ENCODE measurements at places on chromosomes 16 and 17. TPM values are rescaled to one million over a fixed set of nuclear protein-coding genes. Genes with fewer than 3 reads are reported as not detected.

GRCh38 chr17:16377941-16378341, 3.0 kb upstream of the UBB start:
- no peak for DNase-seq

KRT27 gene
- total RNA-seq: not detected

DNA sequence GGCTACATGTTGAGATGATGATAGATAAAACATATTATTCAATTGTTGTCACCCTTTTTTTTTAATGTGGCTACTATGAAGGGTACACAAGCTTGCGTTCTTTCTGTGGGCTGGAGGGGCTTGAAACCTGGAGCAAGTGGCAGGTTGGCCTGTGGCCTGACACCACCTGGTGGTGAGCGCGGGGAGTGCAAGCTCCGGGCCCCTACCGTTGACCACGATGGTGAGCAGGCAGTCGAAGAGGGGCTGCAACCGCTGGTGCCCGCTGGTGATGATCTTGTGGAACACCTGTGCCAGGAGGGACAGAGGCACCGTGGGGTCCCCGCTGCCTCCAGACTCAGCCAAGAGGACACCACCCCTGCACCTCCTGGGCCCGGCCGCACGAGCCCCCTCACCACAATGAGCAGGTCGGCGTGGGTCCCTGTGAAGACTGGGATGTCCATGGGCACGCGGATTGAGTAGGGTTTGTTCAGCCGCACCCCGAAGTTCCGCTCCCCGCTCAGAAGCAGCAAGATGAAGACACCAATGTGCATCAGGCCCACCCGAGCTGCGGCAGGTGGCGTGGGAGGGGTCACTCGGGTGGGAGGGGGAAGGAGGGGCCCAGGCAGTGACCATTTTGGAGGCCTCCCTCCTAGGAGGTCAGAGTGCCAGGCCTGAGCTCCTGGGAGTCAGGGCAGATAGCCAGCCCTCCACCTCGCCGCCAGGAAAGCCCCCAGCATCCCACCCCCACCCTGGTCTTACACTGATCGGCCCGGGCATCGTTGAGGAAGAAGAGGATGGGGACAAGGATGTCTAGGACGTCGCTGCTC, 14.4 kb downstream of the HID1 start:
- peak; percentile 79 for DNase-seq

PMP22 gene
- 6.5 TPM for total RNA-seq

DNA sequence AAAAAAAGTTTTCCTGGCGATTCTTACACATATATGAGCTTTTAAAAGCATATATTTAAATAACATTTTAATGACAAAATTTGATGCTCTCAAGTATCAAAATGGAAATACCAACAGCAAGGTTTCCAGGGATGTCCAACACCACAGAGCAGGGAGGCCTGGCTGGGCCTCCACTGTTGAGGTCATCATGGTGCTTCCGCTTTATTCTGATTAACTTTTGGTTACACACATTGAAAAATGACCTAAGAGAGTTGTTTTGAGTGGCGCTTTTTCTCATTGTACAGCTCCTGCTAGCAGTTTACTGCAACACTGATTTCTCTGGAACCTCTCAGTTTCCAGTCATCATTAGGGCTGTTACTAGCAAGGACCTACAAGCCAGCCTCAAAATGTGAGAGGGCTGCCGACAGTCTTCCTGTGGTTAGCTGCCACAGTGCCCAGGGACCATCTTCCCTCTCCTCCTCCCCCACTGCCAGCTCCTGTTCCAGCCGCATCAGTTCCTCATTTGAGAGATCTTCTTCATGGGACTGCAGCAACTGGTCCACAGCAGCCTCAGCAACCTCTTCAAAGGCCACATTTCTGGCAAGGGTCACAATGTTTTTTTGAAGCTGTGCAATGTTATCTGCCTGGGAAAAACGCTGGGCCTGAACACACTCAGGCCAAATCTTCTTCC, 21.3 kb downstream of the DEF8 start:
- no peak for DNase-seq

GRCh38 chr16:51418258-51418657, 267.2 kb upstream of the SALL1 start:
- DNase-seq: peak; percentile 60

DNA sequence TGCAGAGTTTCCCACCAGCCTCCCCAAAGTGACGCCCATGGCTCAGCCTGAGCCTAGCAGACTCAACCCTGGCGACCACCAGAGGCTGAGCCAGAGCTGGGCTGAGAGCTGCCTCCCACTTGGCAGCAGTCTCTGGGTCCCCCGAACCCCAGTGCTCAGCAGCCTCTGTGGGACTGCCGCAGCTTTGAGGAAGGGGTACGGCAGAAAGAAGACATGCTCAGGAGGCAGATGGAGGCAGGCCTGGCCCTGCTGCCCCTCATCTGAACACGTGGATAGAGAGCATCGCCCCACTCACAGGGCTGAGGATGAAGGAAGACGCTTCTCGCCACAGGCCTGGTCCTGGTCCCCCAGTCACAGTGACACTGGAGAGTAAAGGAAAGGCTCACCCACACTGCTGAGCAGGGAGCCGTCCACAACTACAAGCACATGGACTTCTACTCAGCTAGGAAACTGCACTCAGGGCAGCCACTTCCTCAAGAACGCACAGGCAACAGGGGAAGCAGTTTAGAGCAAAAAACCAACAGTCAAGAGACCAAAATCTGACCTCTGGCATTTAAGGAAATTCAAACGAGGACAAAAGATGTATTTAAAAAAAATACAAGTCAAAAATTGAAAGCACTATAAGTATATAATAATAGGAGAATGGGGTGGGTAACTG, 45.2 kb upstream of the GSG1L start:
- no peak for DNase-seq

GRCh38 chr16:25823891-25824290, 132.1 kb downstream of the HS3ST4 start:
- DNase-seq: no peak

DNA sequence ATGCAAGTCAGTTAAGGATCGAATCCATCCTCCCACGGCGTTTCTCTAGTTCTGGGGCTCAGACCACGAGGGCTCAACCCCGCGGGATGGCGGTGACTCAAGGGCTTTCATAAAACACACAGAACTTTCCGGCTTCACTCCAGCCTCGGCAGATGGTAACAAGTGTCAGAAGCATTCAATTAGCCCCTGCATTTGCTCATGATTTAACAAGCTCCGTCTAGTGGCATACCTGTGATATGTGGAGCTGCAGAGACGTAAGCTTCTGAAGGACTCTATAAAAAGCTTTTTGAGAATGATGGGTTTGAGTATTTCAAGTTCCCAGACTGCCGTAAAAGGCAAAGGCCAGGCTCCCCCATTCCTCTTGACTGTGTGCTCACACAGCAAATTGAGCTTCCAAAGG, 91.3 kb upstream of the SEC14L1 start:
- no peak for DNase-seq

PABPN1L gene
- total RNA-seq: not detected

- DNase-seq: peak; percentile 93
These were observed 290 bp downstream of the TLCD1 start for GRCh38 chr17:28725660-28726225.

DNA sequence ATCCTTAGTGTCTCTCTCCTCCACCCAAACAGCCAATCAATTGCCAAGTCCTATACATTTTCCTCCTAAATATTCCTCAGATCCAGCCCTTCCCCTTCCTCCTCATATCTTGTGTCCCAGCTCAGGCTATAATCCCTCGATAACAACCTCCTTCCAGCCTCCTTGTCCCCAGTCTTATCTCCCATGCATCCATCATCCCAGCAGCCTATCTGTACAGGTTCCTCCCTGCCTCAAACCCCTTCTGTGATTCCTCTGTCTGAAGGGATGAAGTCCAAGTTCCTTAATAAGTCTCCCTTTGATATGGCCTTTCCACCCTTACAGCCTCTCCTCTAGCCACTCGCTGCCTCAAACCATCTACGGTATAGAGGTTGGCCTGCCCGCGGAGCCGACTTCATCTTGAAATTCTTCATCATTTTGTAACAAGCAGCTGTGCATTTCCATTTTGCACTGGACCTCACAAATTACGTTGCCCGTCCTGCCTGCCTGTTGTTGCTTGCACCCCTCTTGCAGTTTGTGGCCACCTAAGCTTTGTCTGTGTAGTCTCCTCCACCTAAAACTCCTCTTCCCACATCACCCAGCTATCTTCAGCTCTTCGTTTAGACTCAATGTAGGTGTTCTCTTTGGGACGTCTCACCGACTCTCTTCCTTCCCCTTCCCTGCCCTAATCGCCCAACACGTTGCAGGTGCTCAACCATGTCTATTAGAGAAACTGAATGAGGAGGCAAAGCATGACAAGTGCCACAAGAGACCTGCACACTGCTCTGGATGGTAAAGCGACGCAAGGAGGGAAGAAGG, 786 bp upstream of the CDK5RAP3 start:
- DNase-seq: no peak

HS3ST3A1 gene
- 8.4 TPM for total RNA-seq

INTS2 gene
- 41.6 TPM for total RNA-seq

DNA sequence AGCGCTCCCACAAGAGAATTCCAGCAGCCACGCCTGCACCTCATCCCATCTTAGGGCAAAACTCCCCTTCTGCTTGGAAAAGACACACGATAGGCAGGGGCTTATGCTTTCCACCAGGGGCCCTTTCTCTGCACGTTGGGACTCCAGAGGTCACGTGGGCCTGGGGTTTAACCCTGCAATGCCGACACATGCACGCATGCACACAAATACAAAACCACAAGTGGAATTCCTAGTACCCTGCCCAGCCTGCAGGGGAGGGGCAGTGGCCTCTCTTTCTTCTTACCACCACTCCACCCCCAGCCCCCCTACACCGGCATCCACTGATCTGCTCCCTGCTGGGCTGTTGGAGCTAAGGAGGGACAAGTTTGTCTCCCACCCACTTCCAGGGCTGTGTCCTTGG, 16.8 kb upstream of the CCDC182 start:
- DNase-seq: peak; percentile 72

GRCh38 chr16:88840600-88841215, 16.0 kb downstream of the GALNS start:
- DNase-seq: no peak

- peak; percentile 30 for DNase-seq
These were observed 62.8 kb upstream of the GCSH start for GRCh38 chr16:81158964-81159363.

GRCh38 chr17:80943346-80944145, 48.1 kb upstream of the CHMP6 start:
- no peak for DNase-seq

DNA sequence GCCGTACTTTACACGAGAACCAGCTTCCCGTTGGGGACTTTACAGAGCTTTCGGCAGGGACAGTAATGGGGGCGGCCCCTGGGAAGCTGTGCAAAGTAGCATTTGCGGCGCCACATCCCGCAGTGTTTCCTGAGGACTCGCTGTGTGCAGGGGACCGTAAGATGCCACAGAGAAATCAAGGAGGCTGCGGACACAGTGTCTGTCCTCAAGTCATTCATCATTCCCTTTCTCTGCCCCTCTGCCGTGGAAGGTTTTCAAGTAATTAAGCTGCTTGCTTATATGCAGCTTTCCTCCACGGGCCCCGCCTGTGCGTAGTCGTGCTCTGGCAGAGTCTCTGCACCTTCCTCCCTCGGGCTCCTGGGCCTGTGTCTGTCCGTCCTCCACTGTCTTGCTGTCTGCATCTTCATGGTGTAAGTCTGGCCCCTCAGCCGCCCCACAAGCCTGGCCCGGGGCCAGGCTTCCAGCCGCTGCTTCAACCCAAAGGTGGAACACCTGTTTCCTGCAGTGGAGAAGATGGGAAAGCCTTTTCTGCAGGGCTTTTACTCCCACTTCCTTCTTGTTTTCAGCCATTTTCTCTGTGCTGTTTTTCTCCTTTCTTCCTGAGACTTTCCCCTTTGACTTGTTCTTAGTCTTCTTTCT, 216.9 kb upstream of the CHMP6 start:
- DNase-seq: no peak

PRSS21 gene
- total RNA-seq: not detected

BMERB1 gene
- total RNA-seq: 44.6 TPM

HOXB4 gene
- not detected for total RNA-seq

IGF2BP1 gene
- total RNA-seq: 137 TPM

Measured in neural progenitor cell (in vitro differentiated cells).